Stimulated activated effector memory CD8-positive, alpha-beta T cell treated with anti-CD3 and anti-CD28 coated beads, Interleukin-12 subunit alpha, Interleukin-12 subunit beta, amount 100 ng/mL, for 72 hours (primary cell): ENCODE measurements at places on chromosomes 4 and X.
A peak's percentile ranks its signal among the peaks of the same experiment; 100 is the strongest.

GRCh38 chr4:33561259-33561658 is 2683.1 kb downstream of the ARAP2 start:
- no peak for DNase-seq

DNA sequence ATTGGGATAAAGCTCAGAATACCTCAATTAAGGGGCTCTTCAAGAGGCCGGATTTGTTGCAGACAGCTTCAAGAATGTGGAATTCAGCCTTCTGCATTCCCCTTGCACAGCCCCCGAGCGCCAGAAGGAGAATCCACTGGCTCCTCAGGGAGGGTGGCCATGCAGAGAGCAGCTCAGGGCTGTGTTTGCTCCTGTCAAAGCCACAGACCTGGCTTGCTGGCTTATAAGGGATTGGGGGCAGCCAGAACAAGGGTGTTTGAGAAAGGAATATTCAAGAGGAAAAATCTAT is 36.8 kb downstream of the ING2 start:
- DNase-seq, result no peak

- no peak for DNase-seq
These were observed 454.2 kb downstream of the GRIA2 start for GRCh38 chr4:157674699-157675098.

- no peak for DNase-seq
These were observed 743 bp downstream of the NKAP start for GRCh38 chrX:119942831-119943184.

DNA sequence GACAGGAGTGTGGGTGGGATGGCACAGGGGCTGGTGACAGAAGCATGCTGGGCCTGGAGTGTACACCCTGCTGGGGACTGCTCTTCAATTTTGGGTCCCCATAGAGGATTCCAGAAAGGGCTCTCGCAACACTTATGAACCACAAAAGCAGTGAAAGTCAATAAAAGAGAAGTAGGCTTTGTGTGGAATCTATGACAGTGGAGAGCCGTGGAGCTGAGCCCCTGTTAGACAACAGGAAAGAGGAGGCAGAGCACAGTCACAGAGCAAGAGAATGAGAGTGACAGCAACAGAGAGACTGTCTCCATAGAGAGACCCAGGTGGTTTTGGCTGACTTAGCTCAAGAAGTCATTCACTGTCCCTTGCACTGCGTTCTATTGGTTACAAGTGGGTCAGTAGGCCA is 135.1 kb upstream of the ATP6AP2 start:
- no peak for DNase-seq

- no peak for DNase-seq
These were observed 25.5 kb downstream of the MOB1B start for GRCh38 chr4:70927502-70928137.

DNA sequence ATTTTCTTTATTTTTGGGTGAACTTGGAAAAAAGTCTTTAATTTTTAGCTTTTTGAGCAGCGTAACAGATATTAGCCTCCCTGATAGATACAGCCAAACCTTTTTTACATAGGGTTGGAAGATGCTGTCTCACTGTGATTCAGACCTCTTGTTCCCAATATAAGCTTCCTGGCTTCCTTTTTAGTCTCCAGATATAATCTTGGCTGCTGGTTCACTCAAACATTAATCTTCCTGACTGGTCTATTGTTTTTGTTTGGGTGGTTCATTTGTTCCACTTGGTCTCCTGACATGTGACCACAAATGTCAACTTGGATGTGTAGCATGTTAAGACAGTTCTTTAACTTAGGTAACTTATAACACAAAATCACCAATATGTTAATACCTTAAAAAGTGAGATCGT is 23.0 kb downstream of the RPA4 start:
- DNase-seq, result no peak

DNA sequence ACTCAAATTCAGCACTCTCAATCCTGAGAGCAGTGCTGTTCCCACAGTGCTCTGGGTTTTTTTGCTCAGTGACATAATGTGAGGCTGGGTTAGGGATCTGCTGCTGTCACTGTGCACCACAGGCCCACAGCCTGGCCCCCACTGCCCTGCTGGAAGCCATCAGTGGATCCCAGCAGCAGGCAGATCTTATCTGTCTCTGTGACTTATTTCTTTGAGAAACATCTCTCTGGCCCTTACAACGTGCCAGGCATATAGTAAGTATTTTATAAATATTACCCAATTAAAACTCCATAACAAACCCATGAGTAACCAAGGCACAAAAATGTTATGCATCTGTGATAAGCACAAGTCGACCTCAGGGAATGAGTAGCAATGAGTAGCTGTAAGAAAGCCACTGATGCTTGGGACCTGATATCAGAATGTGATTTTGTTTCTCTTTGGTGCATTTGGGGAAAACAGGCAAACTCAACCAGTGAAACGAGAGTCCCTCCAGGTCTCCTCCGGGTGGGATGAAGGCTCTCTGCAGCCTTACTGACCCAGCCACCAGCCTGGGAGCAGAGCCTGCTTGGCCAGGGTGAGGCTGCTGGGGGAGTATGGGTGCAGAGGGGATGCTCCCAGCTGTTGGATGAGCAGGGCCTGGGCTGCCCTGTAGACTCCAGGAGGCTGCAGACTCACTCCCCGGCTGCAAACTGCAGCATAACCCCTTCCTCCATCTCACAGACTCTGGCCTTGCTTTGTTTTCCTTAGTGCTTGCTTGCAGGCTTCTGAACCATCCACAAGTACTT is 172.7 kb upstream of the LNX1 start:
- no peak for DNase-seq

DNA sequence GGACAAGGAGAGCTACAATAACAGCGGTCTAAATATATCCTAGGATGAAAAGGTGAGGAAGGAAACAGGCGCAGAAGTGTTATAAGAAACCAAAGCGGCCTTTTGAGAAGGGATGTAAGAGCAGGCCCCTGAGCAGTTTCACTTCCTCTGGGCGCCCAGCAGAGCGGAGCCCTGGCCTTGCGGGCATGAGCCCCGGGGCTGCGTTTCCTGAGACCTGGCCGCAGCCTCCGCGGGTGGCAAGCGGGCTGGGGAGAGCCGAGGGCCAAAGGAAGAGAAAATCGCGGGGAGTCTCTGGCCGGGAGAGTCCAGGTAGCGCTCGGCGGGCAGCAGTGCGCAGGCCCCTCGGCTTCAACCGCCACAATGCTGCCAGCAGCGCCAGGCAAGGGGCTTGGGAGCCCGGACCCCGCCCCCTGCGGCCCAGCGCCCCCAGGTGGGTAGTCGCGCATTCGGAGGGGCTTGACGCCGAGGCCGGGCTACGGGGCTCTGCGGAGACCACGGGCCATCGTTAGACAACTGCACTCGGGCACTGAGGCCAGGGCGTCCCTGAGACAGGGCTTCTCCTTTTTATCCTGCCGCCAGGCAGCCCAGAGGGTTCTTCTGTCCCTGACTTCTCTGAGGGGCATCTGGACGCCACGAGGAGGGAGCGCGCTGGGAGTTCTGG is at the start of gene BANK1:
Gene BANK1 (plus strand): TSS at position 210 of the 661 bp plus-strand sequence. CDS start 151 bp downstream, at position 361.
- peak; percentile 13 for DNase-seq

- DNase-seq, result no peak
These were observed 137.8 kb upstream of the FRG1 start for GRCh38 chr4:189802884-189803283.

GRCh38 chrX:7704205-7704604 is 138.8 kb upstream of the VCX start:
- DNase-seq, result no peak

GRCh38 chrX:11770320-11770719 is 12.3 kb downstream of the MSL3 start:
- DNase-seq, result peak; percentile 6

- no peak for DNase-seq
These were observed 326.1 kb upstream of the EMCN start for GRCh38 chr4:100843910-100844309.

- DNase-seq, result no peak
These were observed 37.7 kb upstream of the OCIAD2 start for GRCh38 chr4:48944252-48944651.

DNA sequence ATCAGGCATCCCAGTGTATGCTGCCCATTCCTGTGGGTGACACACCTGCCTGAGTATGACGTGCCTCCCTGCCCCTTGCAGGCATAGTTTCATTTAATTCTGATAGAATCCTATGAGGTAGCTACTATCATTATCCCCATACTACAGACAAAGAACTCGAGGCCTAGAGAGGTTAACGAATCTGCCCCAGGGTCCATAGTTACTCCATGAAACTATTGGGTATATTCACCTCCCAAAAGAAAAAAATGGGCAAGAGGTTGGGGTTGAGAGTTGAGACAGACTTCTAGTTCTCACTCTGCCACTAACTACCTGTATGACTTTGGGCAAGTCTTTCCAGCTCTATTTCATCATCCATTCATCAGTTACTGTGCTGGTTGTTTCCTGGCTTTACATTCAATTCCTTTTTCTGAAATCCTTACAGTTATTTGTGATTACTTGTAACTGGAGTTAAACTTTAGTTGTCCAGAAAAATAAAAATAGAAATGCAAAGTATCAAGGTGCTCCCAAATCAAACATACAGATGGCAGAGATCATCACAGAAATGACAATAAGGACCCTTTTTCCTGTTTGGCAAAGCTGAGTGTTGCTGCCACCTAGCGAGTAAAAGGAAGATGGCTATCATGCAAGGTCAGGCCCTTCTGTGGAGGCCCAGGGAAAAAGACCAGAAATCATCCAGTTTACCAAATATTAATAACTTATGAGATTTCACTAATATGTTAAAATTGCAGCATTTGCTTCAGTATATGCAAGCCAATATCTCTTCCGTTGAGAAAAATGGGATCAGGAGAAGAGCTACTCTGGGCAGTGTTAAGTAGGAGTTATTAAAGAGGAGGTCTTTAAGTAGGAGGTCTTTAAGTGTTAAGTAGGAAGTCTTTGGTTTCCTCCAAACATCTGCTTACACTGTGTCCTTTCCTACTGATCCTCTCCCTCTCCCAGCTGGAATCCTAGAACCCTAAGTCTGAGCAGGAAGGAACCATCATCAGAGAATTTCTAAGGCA is 17.1 kb upstream of the MAP7D3 start:
- DNase-seq, result peak; percentile 56

GRCh38 chrX:134235236-134235635 is 1.7 kb upstream of the CCDC160 start:
- no peak for DNase-seq

DNA sequence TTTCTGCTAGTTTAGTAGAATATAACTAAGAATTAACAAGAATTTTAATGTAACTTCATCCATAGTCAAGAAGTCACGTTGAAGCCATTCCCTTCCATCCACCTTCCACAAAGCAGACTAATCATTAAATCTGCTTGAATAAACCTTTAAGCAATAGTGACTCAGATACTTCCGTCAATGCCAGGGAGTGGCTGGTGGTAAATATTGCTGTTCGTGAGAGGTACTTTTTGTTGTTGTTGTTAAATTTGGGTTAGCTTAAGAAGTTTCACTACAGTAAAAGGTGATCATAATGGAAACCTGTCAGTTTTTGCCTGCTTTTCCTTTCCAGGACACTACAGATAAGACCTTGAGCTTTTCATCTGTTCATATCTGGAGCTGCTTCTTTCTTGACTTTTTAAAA is 316.3 kb downstream of the TMA16 start:
- no peak for DNase-seq

GRCh38 chr4:40838742-40839141 is 89.0 kb downstream of the NSUN7 start:
- no peak for DNase-seq

DNA sequence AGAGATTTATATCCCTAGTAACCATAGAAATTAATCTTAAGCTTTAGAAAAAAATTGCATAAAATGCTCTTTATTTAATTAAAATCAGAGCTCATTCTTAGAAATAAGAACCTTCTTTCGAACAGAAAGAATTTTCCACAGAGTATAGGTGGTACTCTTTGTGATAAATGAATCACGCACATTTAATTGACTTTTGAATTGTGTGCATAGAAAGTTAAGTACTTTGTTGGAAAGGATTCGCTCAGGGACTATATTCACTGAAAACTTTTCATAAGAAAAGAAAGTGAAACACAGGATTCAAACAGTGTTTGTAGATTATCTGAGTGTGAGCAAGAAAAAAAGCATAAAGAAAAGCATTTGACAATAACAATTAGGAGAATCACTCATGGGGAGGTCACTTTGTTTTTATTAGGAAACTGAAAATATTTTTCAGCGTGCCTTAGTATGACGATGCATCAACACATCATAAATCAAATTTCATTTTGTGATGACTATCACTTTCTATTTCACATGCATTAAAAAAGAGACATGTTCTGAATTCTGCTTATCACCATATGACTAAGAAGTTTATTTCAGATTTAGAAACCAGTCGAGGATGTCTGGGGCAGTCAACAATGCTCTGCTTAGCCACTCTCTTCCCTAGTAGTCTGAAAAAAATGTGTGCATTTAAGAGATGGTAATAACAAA is 49.5 kb downstream of the STX18 start:
- no peak for DNase-seq

DNA sequence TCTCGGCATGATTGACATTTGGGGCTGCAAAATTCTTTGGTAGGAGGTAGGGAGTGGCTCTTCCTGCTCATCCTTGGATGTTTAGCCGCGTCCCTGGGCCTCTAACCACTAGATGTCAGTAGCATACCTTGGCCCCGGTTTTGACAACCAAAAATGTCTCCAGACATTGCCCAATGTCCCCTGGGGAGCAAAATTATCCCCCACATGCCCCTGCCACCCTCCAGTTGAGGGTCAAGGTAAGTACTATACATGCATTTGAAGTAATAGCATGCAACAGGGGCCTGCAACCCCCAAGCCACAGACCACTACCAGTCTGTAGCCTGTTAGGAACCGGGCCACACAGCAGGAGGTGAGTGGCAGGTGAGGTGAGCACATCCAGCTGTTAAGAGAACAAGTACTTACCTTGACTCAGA is 17.6 kb upstream of the KIAA1210 start:
- no peak for DNase-seq

GRCh38 chr4:187618701-187619281 is 376.8 kb upstream of the ZFP42 start:
- no peak for DNase-seq

- no peak for DNase-seq
These were observed 177.1 kb upstream of the PCDH7 start for GRCh38 chr4:30543057-30543456.

DNA sequence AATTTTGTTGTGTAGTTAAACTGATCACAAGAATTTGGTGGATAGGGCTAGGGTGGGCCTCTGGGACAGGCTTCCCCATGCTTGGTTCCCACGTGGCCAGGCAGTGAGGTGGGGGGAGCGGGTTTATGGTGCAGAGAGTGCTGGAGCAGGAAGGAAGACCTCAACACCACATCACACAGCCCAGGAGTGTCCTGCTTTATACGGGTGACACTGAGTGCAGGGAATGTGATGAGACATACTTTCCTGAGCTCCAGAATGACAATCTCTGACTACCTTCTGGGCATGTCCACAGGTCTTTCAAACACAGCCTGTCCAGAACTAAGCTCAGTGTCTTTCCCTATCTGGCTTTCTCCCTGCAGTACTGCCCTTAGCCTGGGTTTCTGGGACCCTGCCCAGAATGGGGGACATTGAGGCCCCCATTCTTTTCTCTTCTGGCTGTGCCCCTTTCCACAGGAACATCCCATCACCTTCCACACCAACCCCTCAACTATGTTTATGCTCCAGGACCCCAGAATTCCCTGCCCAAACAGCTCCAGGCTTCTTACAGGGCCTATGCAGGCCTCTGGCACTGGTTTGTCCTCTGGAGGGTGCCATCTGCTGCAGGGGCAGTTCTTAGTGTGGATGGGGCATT is 36.5 kb upstream of the RASL11B start:
- peak; percentile 36 for DNase-seq
